ENCODE measurements at places on chromosomes 7 and 10.

- no peak for DNase-seq
These were observed 12.3 kb downstream of the ESYT2 start for GRCh38 chr7:158816995-158817394.

DNA sequence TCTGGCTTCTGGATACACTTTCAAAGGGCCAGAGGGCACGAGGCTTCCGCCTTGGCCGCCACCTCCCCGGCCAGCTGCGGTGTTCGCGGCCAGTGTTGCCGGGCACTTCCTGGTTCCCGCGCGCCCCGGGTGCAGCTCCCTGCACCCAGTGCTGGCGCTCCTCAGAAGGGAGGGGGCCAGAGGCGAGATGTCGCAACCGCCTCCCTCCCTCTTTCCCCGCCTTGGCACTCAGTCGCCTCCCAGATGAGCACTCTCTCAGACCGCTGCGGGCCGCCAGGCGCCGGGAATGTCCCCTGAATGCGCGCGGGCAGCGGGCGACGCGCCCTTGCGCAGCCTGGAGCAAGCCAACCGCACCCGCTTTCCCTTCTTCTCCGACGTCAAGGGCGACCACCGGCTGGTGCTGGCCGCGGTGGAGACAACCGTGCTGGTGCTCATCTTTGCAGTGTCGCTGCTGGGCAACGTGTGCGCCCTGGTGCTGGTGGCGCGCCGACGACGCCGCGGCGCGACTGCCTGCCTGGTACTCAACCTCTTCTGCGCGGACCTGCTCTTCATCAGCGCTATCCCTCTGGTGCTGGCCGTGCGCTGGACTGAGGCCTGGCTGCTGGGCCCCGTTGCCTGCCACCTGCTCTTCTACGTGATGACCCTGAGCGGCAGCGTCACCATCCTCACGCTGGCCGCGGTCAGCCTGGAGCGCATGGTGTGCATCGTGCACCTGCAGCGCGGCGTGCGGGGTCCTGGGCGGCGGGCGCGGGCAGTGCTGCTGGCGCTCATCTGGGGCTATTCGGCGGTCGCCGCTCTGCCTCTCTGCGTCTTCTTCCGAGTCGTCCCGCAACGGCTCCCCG, at the start of gene FFAR4:
Gene FFAR4 (plus strand): TSS at position 231 of the 842 bp plus-strand sequence. CDS start 56 bp downstream, at position 287.
- no peak for DNase-seq

- DNase-seq = no peak
These were observed 58.5 kb downstream of the WDFY4 start for GRCh38 chr10:48742891-48743860.

DNA sequence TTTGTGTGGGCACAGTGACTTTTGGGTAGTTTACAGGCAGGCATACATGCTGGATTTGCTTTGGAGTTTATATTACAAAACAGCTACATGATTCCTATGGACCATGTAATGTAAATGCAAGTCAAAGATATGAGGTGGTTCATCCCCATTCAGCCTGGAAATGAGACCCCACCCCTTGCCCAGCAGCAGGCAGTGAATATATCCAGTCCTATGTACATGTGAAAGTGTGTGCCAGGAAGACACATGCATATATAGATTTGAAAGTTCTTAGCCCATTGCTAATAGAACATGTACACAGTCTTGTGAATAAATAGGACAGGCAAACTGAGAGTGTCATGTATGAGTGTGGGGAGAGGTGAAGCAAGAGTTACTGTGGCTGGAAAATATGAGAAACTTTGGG, 65.3 kb downstream of the FZD1 start:
- no peak for DNase-seq
